Lung microvascular endothelial cell (primary cell): ENCODE measurements at places on chromosomes 12 and 14. TPM values are rescaled to one million over a fixed set of nuclear protein-coding genes. Genes with fewer than 3 reads are reported as not detected.

The ACSS3 gene
- total RNA-seq: under 0.01 TPM in 2 replicates

The CCDC184 gene
- not detected in 2 replicates for total RNA-seq

The C14orf132 gene
- total RNA-seq: 1.3 and 3.8 TPM in 2 replicates

The NOXRED1 gene
- under 0.01 and 0.20 TPM in 2 replicates for total RNA-seq

The TRPV4 gene
- 1.3 and 1.8 TPM in 2 replicates for total RNA-seq

The SLC2A14 gene
- not detected in 2 replicates for total RNA-seq

The COQ10A gene
- total RNA-seq: 5.9 and 7.9 TPM in 2 replicates

The TBC1D30 gene
- total RNA-seq: 6.3 and 9.8 TPM in 2 replicates

The TMPRSS12 gene
- not detected in 2 replicates for total RNA-seq

The KERA gene
- not detected in 2 replicates for total RNA-seq

The GPRC5D gene
- total RNA-seq: under 0.01 TPM in 1 of 2 replicates, not detected in the other

The RFLNA gene
- total RNA-seq: 0.20 and 0.44 TPM in 2 replicates

The CCDC177 gene
- not detected in 2 replicates for total RNA-seq

The AMHR2 gene
- total RNA-seq: not detected in 2 replicates

The LUM gene
- not detected in 2 replicates for total RNA-seq

The ACOT6 gene
- under 0.01 TPM in 1 of 2 replicates, not detected in the other for total RNA-seq

The TAS2R31 gene
- total RNA-seq: 1.1 and 1.8 TPM in 2 replicates

The TMCC3 gene
- total RNA-seq: 3.2 and 8.5 TPM in 2 replicates

The AQP2 gene
- total RNA-seq: not detected in 2 replicates

The TTC7B gene
- 9.2 and 14.7 TPM in 2 replicates for total RNA-seq

The MANSC4 gene
- total RNA-seq: not detected in 2 replicates

The KRT73 gene
- not detected in 2 replicates for total RNA-seq

The MMP17 gene
- 5.0 and 9.9 TPM in 2 replicates for total RNA-seq

The TAS2R46 gene
- 0.65 and 0.79 TPM in 2 replicates for total RNA-seq

The BLOC1S1 gene
- 57.1 and 65.3 TPM in 2 replicates for total RNA-seq

The TMEM30B gene
- total RNA-seq: 0.20 and 0.22 TPM in 2 replicates

The PELI2 gene
- total RNA-seq: 6.1 and 17.5 TPM in 2 replicates

The ADAMTS20 gene
- not detected in 2 replicates for total RNA-seq

The PLA2G1B gene
- total RNA-seq: not detected in 2 replicates

The ALDH1L2 gene
- 0.20 and 0.22 TPM in 2 replicates for total RNA-seq

The KLHL33 gene
- under 0.01 TPM in 2 replicates for total RNA-seq

The FAM186B gene
- under 0.01 and 0.22 TPM in 2 replicates for total RNA-seq

The GALNT6 gene
- total RNA-seq: 8.5 and 27.7 TPM in 2 replicates

The ART4 gene
- total RNA-seq: 62.5 and 121 TPM in 2 replicates

The TCL1B gene
- not detected in 2 replicates for total RNA-seq

The AMIGO2 gene
- total RNA-seq: 0.40 and 1.5 TPM in 2 replicates
